ENCODE measurements at places on chromosomes 13 and 19.

DNA sequence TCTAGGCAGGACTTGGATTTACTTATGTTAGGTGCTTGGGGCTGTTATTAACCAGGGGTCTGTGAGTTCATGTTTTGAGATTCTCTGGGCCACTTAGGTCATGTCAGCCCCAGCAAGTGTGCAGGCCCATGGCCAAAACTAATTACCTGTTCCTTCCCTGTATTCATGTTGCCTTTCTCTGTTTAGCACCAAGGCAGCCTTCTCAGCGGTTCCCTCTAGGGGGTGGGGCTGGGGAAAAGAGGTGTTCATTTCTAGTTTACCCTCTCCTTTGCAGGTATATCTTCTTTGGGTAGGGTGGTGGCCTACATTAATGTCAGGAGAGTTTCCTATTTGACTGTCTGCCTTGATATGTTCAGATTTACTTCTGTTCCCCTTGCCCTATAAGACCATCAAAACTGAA, 61.7 kb downstream of the PDS5B start:
- no peak for DNase-seq

GRCh38 chr13:43545317-43545874, 241.4 kb downstream of the ENOX1 start:
- DNase-seq: no peak

DNA sequence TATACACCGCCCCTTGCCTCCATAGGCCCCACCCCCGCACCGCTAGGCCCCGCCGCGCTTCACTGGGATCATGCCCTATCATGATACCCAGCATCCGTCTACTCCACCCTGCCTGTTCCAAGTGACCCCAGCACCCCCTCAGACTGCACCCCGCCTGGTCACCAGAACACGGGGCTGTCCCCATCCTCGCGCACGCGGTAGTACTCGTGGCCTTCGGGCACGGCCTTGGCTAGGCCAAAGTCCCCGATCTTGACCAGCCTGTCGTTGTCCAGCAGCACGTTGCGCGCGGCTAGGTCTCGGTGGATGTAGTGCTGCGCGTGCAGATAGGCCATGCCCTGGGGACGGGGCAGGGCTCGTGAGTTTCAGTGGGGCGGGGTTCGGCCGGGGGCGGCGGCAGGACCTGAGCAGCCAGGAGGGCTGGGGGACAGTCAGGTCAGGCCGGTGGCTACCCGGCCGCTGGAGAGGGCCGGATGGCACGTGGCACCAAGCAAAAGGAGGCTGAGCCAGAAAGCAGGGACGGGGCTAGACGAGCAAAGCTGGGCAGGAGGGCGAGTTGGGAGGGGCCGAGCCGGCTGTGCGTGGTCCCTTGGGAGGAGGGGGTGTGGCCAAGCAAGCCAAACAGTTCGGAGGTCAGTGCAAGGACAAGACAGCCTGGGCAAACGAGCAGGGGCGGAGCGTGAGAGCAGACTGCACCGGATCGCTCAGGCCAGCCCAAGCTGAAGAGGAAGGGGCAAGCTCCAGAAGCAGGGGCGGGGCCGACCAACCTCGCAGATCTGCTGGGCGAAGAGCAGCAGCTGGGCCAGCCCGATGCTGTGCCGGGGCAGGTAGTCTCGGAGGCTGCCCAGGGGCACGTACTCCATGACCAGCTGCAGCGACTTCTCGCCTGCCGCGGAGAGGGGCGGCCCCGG, 13.6 kb upstream of the ICAM3 start:
- DNase-seq: no peak

DNA sequence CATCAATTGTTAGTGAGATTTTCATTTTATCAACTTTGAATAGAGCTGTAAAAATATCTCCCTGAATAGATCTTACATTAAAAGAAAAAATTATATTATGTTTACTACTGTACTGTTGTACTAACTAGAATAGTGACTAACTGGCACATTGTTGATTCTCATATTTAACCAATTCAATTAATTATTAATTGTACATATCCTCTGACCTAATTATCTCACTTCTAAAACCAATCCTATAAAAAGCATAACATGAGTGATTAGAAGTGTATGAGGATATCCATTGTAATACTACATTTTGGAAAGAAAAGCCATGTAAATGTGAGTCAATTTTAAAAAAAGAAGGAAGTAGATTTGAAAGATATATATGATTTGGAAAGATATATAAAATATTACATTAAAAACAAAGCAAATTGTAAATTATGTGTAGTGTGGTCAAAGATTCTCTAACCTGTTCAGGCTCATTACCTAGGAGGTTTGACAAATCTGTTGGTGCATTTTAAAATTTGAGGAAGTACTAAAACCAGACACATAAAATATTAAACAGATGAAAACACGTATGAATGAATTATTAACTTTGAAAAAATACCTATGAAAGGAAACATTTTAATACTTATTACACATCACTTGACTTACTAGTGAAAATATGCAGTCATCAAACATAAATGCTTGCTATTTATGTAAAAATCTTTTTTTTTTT, 829.8 kb upstream of the SLC10A2 start:
- DNase-seq: no peak

DNA sequence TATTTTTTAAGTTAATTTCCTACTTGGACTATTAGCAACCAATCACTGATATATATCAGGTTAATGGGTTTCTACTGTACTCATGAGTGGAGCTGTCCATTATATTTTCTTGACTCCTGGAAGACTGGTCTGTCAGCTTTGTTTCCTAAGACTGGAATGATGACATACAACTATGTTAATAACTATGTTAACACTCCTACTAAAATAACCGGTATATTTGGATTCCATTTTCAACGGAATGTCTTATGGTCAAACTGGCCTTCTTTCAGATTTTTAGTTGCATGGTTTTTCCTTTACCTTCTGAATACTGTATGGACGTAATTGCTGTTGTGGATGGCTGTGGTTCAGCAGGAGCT, 45.8 kb upstream of the GPI start:
- DNase-seq: peak; percentile 85

DNA sequence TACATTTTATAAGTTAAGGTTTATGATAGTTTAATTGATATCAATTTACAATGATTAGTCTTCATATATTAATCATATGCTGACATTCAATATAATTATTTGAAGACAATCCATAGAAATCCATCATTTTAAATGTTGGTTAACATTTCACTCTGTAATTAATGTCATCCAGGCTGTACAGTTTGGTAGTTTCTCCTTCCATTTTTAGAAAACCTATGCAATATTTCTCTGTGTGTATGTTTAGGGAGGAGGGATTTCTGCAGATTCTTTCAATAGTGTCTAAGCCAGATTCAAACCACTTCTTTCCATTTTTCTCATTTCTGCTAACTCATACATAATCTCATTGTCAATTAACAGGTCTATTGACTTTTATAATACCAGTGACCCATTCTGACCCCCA, 1159.0 kb upstream of the ATXN8OS start:
- no peak for DNase-seq

DNA sequence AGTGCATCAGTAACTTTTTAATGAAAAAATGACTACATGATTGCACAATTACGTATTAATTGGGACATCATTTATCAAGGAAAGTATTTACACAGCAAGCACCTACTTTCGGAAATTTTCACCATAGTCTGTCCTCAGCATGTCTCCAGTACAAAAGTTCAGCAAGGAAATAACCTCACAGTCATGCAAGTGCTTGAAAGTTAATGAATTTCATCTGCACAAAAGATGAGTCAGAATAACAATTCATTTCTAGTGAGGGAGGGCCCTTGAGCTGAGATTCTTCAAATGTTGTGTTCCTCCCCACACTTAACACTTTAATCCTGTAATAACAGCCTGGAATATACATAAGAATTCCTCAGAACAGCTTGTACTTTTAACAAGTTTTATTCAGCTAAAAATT, 49.0 kb upstream of the OXGR1 start:
- DNase-seq: peak; percentile 19

GRCh38 chr13:98487016-98487415, 89.9 kb downstream of the STK24 start:
- no peak for DNase-seq

DNA sequence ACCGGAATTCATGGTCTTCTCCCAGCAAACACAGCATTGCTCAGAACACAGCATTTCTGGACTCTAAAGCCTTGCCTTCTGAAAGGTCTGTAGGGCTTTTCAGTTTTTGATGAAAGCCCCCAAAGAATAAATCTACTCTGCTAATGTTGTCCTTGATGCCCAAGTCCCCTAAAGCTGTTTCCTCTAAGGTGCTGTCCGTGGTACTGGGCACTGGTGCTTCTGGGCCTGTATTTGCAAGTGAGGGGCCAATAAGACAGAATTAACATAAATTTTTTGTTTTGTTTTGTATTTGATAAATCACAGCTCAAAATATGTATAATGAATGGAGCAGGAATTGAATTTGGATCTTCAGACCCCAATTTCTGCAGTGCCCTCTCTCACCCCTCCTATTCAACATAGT, 12.1 kb upstream of the LGALS13 start:
- DNase-seq: peak; percentile 21

GRCh38 chr13:109789262-109789661, 2.9 kb upstream of the IRS2 start:
- no peak for DNase-seq

- DNase-seq: no peak
Observed at GRCh38 chr19:18091217-18091608, 4.5 kb upstream of the IL12RB1 start.

DNA sequence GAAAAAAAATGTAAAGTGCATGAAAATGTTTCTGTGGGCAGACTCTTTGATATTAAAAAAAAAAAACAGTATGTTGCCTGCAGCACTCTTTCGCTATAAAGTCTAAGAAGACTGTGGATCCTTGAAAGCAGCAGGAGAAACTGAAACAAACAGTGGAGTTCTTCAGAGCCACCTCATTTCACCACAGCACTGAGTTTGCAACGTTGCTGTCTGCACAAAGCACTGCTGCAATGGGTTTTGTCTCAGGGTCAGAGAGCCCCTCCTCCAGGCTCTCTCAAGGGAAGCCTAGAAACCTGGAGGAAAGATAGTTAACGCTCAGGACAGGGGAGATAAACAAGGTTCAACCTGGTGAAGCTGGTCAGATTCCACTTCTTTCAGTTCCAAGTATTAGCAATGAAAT, 248.7 kb downstream of the EFNB2 start:
- no peak for DNase-seq

GRCh38 chr19:19321141-19321577, 530 bp downstream of the MAU2 start:
- no peak for DNase-seq

DNA sequence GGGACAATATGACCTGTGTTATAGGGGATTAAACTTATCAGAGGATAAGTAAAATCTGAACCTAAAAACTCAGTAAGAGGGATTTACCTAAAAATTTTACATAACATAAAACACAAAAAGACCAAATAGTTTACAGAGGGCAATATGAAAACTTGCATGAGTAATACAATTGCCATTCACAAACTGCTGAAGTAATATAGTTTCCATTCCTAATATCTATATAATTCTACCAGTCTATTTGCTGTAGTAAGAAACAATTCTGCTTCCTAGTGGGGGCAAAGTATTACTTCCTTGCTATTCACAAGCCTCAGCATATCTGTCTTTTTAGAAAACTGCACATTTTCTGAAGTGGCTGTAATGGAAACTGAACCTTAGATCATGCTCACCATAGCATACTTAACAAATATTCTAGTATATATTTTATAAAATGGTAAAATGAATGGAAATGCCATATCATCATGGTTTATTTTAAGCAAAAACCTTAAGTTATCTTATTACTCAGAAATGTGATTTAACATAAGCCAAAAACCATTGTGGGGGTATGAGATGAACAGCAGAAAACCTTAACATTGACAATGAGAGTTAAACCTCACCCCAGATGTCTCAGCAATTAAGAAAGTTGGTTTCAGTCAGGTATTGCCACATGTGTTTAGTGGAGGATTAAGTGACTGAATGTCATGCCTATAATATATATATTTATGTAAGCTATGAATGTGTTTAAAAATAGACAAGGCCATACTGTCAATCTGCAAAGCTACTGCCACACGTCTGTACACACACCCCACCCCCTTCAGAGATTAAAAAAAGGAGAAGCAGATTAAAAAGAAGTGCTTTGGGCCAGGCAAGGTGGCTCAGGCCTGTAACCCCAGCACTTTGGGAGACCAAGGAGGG, 136.8 kb downstream of the MIPEP start:
- peak; percentile 72 for DNase-seq

DNA sequence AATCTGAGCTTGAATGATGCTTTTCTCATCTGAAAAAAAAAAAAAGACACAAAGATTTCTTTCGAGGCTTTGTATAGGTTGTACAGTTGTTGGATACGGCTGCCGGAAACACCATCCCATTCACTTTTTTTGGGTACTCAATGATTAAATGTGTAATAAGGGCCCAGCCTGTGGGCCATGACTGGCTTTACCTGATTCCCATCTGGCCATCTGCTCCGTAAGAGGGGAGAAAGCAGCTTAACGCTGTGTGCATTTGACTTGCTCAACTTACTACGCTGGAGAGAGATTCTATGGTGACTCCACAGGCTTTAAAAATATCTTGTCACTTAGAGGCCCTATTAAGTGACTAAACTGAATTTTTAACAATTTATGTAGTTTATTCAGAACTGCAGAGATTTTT, 731 bp downstream of the ZNF558 start:
- no peak for DNase-seq

GRCh38 chr19:47390533-47391488, 28.5 kb downstream of the MEIS3 start:
- no peak for DNase-seq

GRCh38 chr13:74243637-74244526, 109.7 kb upstream of the KLF12 start:
- peak; percentile 68 for DNase-seq

GRCh38 chr13:66410314-66410713, 819.8 kb downstream of the PCDH9 start:
- DNase-seq: peak; percentile 14

DNA sequence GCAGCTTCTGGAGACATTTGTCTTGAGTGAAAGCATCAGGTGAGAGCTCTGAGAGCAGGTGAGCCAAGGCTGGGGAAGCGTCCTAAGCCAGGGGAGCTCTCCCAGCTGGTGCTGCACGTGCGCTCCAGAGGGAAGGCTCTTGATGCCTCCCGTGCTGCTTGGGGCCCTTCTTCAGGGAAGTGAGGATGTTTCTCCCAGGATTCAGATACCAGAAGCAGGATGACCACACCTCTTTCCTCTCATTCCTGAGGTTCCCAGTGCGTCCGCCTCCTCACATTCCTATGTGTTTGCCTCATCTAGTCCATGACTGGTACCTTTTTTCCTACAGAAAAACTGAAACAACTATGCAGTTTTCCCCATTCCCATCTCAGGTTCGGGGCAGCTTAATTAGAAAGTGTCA, 231.0 kb upstream of the IRS2 start:
- DNase-seq: peak; percentile 91

DNA sequence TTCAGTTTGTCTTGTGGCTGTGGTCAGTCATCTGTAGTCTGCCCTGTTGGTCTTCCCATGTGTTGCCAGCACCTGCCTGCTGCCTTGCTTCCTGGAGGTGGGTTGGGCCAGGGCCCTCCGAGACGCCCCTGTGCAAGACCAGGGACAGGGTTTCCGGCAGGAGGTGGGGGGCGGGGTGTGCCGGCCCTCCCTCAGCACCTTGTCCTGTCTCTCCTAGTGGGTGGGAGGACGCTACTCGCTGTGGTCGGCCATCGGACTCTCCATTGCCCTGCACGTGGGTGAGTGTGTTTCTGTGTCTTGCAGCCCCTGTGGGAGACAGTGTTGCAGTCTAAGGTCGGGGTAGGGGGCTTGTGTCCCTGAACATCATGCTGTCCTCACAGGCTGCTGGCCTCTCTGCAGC, 11.2 kb upstream of the PDCD2L start:
- no peak for DNase-seq

Data from epithelial cell of esophagus (primary cell).